ENCODE measurements at places on chromosomes 12 and 14.

DNA sequence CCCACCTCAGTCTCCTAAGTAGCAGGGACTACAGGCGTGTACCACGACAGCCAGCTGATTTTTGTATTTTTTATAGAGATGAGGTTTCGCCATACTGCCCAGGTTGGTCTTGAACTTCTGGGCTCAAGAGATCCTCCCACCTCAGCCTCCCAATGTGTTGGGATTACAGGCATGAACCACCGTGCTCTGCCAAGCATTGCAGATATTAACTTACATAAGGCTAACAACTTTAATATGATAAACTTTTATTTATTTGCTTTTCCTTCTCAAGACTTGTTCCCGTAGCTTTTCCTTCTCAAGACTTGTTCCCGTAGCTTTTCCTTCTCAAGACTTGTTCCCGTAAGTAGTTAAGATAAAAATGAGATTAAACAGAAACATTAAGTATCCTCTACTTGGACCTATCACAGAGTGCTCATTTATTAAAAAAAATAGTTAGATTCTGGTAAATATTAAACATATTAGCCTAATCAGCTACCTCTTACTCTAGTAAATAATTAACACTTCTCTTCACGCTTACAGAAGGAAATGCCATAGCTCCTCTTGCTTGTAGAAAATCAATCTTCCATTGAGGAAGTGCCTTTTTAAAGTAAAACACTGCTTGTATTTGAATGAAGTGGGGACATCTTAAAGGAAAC lies 157.7 kb upstream of the KITLG start:
- DNase-seq = no peak

- no peak for DNase-seq
These were observed 258.5 kb upstream of the E2F7 start for GRCh38 chr12:77323788-77324415.

- DNase-seq = no peak
These were observed 323.8 kb downstream of the RGS6 start for GRCh38 chr14:72256055-72256454.

GRCh38 chr14:91753501-91754128 lies 21.7 kb upstream of the CATSPERB start:
- DNase-seq = no peak

DNA sequence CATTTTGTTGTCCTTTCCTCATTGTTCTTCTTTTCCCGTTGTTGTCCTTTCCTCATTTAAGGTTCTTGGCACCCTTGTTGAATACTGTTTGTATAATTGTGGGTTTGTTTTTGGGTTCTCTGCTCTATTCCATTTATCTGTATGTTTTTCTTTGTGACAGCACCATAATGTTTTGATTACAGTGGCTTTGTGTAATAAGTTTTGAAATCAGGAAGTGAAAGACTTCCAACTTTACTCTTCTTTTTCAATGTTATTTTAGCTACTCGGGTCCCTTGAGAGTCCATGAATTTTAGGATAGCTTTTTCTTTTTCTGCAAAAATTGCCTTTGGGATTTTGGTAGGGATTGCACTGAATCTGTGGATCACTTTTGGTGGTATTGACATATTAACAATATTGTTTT lies 28.1 kb downstream of the ETNK1 start:
- DNase-seq = no peak

GRCh38 chr14:100439781-100440180 lies 116.6 kb downstream of the SLC25A47 start:
- DNase-seq = no peak

GRCh38 chr14:75847584-75847983 lies 134.2 kb downstream of the TGFB3 start:
- DNase-seq = no peak

DNA sequence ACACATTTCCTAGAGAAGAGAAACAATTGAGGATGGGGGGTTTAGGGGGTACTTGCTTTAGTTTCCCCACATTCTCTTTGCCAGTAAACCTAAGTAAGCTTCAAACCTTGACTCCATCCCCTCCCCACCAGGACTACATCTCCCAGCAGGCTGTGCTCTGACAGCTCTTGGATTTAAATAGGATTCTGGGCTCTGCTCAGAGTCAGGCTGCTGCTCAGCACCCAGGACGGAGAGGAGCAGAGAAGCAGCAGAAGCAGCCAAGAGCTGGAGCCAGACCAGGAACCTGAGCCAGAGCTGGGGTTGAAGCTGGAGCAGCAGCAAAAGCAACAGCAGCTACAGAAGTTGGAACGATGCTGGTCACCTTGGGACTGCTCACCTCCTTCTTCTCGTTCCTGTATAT lies 20.6 kb downstream of the RDH12 start:
- no peak for DNase-seq

DNA sequence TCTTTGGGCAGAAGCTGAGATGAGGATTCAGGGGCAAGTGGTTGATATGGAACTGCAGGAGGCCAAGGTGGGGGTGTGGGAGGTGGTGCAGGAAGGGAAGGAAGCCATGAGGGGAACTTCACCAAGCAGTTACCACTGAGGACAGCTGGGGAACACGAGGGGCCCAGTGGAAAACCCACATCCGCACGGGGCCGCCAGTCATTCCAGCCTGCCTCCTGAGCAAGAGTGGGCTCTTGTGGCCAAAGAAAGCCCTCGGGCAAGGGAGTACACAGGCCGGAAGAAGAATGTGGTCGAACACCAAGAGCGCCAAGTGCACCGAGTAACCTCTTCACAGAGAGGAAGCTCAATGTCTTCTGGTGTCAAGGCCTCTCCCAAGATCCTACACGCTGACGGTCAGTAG lies 252.2 kb upstream of the FOXN3 start:
- no peak for DNase-seq

- no peak for DNase-seq
These were observed 421.8 kb upstream of the PDE3A start for GRCh38 chr12:19946550-19946949.

- no peak for DNase-seq
These were observed 13.5 kb downstream of the AMN1 start for GRCh38 chr12:31715283-31715825.

DNA sequence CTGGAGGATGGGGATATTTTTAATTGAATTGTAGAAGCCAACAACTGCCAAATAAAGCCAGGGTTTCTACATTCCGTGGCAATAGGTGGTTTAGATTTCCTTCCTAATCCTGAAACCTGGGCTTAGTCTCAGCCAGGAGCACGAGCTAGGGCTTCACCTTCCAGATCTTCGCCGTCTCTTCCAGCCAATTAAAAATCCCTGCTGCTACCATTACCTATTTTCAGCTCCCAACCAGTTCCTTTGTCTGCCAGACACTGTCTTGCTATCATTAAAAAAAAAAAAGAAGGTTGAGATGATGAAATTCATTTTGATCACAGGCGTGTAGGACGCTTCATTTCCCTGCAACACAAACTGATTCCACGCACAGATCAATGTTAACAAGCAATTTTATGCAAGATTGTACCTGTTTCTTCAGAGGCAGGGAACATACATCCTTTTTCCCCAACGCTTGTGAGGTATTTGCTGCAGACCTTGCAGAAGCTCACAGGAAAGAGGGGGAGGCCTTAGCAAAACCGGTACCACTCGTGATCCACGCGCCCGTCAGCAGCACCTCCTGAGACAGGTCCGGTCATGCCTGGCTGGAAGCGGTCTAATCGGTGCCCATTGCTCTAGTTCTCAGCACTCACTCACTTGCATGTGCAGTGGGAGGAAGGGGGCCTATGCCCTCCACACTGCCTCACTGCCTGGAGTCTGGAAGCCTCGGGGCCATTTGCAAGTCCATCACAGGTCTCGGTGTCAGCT lies 65.1 kb downstream of the SLC6A12 start:
- no peak for DNase-seq

Data from activated CD8-positive, alpha-beta memory T cell treated with anti-CD3 and anti-CD28 coated beads for 4 hours (primary cell).